A673 (cell line): ENCODE measurements at places on chromosomes 4 and X. TPM values are rescaled to one million over a fixed set of nuclear protein-coding genes. Genes with fewer than 3 reads are reported as not detected.

GRCh38 chr4:94798808-94799207, 41.1 kb downstream of the BMPR1B start:
- DNase-seq, result no peak

DNA sequence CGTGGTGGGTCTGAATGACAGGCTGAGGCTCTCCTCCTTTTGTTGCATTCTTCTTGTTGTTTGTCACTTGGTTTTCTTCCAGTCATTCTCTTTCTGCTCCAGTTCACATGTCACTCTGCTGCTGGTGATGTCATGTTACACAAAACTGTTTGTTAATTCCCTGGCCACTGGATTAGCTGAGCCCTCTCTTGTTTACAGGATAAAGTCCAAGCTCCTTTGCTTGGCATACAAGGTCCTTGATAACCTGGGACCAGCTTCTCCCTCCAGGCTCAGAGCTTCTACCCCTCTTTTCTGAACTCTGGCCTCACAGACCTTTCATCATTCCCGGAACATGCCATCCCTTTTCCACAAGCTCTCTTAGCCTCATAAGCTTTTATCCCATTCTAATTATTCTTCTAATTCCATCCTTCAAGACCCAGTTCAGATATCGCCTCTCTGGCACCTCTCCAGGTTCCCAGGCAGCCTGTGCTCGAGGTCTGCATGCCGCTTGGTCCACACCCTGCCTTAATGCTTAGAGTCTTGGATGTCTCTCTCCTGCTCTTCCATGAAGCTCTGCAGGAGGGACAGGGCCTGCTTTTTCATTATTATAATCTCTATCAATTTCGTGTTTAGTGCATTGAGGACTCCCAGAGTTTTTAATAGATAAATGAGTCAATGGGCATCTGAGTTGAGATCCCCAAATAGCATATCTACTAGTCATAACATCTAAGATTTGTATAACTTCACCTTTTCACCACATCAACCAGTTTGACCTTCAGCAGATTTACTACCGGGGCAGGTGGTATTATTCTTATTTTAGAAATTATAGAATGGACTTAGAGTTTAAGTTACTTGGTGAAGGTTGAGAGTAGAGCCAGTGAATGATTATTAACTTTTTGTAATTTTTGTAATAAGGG, 98.7 kb downstream of the TMEM131L start:
- peak; percentile 54 for DNase-seq

- no peak for DNase-seq
Observed at GRCh38 chr4:184553891-184554290, 79.5 kb upstream of the IRF2 start.

DNA sequence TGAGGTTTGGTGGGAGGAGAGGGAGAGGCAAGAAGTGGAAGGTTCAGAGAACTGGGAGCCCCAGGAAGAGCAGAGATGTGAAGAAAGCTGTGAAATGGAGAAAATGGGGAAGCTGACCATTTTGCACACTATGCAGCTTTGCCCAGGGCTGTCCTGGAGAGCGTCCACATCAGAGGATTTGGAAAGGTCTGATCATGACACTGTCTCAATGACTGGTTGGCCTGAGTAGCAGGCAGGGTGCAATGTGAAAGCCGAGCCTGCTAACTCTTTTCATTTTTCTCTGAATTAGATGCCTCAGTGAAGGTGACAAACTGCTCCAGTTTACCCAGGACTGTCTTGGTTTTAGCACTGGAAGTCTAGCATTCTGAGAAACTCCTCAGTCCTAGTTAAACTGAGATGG, 330.1 kb upstream of the RPS6KA3 start:
- DNase-seq, result no peak

Gene TNIP3
- total RNA-seq, result 0.44 and 0.58 TPM in 2 replicates

GRCh38 chr4:40140196-40140595, 56.6 kb upstream of the RHOH start:
- no peak for DNase-seq

DNA sequence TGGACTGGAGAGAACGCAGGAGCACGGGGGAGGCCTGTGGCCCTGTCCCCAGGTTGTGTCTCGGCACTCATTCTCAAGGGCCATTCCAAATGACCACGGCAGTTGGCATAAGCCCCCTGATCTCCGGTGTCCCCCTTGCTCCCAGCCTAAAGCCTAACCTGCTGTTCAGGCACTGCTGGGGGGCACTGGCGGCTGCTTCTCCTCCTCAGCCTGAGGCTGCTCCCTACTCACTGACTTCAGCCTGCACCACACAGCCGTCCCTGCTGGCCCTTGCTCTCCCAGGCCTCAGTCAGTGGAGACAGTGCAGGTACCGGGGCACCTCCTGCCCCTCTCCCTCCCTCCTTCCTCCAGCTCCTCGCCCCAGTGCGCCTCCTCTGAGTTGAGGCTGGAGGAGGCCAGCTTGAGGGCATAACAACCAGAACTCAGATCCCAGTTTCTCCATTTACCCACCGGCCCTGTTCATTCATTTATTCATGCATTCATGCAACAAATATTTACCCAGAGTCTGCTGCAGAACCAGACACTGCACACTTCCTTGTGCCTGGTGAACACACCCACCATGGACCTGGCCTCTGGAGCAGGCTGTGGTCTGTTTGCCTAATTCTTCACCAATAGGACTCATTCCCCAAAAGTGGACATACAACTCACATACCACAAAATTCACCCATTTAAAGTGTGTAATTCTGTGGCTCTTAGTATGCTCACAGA, 65.0 kb downstream of the CPZ start:
- DNase-seq, result no peak

DNA sequence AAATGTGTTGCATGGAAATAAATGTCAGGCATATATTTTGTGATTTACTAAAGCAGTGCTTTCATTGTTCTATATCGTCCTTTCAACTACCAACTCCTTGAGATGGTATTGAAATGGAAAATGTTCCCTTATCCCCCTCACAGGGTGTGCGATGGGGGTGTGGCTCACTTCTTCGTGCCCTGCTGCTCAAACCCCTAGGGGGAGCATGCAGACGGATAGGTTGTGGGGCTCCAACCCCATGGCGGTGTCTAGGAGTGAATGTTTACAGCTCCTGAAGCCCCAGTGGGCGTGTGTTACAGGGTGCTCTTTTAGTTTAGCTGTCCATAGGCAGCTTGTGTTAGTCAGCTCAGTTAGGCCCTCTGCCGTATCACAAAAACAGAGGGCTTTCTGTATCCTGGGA, 287.7 kb upstream of the EMCN start:
- DNase-seq, result no peak

DNA sequence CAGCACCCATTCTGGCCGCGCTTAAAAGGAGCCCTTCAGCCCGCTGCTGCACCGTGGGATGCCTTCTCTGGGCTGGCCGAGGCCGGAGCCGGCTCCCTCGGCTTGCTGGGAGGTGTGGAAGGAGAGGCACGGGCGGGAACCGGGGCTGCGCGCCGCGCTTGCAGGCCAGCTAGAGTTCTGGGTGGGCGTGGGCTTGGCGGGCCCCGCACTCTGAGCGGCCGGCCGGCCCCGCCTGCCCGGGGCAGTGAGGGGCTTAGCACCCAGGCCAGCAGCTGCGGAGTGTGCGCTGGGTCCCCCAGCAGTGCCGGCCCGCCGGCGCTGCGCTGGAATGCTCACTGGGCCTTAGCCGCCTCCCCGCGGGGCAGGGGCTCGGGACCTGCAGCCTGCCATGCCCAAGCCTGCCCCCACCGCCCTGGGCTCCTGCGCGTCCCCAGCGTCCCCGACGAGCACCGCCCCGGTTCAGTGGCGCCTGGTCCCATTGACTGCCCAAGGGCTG, 111.3 kb downstream of the PCDH18 start:
- no peak for DNase-seq

GRCh38 chr4:157291071-157291470, 70.5 kb downstream of the GRIA2 start:
- DNase-seq, result peak; percentile 5
